Epithelial cell of proximal tubule (primary cell): ENCODE measurements at places on chromosomes 1 and 21.
A peak's percentile ranks its signal among the peaks of the same experiment; 100 is the strongest.

- no peak for DNase-seq
These were observed 97.5 kb upstream of the ARHGEF16 start for GRCh38 chr1:3356827-3357460.

GRCh38 chr1:78664763-78665162, 15.1 kb downstream of the IFI44 start:
- DNase-seq = no peak

GRCh38 chr1:224377676-224378006, 21.0 kb downstream of the CNIH4 start:
- peak; percentile 20 for DNase-seq

DNA sequence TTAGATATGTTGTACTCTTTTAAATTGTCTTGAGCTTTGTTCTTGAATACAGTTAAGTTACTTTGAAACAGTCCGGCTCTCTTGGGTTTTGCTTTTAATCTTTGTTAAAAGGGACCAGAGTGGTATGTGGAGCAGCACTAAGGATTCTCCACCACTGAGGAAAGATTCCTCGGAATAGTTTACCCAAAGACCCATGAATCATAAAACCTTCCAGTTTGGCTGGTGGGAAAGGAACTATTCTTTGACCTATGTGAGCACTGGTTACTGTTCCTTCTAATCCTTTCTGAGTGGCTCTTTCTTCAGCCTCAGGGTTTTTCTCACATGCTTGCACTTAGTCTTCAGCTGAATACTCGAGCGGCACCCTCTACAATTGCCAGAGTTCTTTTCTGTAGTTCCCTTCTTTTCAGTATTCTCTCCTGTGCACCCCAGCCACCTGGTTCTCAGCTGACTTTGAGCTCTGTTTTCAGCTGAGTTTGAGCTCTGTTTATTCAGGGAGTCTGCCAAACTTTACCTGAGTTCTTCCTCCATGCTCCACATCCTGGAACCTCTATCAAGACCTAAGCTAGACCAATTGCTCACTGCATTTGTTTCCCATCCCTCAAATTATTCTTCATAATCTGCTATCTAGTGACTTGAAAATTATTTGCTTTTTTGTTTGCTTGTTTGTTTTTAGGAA, 253.8 kb upstream of the PLXNA2 start:
- no peak for DNase-seq

DNA sequence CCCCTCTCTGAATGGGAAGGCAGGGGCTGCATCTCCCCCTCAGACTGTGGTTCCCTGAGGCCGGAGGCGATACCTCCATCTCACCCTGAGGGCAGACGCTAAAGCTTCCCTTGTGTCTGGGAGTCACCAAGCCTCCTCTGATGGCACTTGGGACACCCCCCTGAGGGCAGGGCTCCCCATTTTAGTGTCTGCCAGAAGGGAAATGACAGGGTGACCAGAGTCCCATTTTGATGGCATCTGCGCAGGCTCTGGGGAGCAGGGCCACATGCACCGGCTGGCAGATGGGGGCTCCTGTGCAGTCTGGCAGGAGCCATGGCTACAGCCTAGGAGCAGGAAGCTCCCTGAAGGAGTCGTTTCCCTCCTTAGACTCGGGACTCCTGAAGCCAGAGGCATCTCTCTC, 1.7 kb downstream of the S100A2 start:
- no peak for DNase-seq

DNA sequence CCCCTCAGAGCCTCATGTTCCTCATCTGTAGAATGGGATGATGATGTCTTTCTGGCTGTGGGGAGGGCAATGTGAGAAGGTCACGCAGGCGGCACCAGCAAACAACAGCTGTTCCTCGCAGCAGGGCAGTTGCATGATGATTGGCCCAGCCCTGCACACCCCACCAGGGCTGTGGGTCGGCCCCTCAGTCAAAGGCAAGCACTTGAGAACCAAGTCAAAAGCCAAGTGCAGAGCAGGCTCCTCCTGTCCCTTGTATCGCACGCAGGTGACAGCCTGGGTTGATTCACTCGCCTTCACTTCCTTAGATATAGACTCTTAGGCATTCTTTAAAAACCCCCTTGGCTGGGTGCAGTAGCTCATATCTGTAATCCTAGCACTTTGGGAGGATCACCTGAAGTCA, 191.9 kb upstream of the C1orf174 start:
- DNase-seq = no peak

DNA sequence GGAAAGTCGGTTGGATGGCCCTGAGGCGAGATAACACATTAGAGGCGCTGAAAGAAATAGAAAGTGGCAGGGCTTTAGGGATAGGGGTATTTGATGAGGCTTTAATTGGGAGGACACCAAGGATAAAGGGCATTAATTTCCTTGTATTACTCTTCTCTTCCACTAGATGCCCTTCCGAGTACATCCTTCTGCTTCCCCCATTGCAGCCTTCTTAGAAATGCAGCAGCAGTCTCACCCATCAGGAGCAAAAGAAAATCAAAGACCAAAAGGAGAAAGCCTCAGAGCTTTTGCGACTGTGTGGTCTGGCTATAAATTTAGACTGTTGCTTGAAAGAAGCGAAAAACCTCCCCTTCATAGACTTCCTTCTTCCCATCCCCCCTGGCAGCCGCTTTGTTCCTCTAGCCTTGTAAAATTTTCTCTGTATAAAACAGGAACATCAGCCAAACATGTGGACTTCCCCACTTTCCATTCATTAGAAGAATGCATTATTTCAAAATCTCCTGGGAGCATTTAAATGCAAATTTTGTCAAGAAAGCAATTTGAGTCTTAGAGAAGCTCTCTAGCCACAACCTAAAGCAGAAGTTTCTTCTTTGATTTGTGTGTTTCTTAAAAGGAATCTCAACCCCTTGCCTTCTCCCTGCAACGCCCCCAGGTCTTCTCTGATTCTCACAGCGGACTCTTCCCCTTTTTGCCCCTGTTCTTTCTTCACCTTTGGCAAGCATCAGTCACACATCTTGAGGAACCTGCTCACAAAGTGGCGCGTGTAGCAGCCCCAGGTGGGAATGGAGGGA, 76.6 kb downstream of the NDUFS5 start:
- DNase-seq = no peak

DNA sequence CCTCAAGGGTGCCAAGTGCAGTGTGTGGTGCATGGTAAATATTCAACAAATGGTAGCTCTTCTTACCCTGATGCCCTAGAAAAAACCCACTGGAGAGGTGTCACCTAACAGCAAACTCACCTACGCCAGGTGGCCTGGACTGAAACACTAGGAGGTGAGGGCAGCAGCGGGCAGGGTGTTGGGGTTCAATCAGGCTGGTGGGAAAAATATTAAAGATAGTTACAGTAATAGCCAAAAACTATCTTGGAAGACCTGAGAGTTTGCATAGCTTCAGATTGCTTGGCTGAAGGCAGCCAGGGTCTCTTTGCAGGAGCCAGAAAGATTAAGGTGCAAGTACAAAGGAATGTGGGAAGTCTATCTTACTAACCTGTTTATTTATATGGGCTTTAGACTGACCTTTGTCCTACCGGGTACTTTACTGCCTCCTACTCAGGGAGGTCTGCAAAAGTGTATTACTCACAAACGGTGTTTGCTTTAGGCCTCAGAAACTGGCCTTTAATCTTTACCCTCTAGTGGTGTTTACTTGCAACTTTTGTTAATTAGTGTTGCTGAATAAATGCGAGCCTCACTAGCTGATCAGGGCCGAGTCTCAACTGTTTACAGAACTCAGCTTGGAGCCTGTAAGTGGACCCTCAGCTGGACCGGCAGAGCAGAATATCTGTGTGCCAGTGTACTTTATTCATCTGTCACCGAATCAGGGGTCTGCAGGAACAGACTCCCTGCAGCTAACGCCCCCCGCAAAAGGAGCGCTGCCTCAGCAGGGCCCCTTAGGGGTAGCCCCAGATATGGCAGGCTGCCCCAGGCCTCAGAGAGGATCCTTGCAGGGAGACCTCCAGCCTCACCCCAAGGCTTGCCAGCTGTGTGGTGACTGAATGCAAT, 63.9 kb downstream of the SYF2 start:
- no peak for DNase-seq

DNA sequence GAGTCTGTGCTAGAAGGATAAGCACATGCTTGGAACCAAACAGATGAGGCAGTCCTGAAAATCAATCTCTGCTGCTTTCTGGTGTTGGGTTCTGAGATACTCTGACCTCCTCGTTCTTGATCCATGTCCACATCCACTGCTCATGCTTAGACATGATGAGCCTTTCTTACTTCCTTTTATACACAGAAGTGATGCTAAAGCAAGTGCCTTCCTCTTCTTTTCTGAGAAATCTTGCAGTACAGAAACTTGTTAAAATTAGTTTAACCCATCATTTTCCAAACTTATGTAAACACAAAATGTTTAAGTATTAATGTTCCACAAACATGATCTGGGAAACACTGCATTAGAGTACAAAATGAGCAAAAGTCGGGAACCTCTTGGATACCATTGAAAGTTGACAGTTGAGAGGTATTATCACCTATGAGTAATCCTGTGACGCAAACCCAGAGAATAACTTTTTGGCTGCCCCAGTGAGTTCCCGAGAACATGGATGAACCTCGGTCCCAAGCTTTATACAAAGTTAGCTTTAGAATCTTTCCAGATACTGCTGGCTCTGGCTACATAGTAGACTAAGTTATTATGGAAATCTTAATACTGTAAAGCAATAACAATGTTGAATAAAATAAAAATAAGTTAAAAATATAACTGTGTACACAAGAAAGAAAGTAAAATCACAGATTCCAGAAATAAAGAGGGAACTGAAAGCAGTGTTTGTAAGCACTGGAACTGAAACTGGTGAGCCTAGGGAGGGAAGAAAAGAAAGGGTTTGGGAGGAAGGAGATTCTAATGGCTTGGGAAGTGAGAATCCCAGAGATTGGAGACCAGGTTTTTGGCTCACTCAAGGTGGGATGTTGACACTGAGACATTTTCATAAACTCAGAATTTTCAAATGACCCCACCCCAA, 429.3 kb upstream of the RUNX1 start:
- DNase-seq = no peak

DNA sequence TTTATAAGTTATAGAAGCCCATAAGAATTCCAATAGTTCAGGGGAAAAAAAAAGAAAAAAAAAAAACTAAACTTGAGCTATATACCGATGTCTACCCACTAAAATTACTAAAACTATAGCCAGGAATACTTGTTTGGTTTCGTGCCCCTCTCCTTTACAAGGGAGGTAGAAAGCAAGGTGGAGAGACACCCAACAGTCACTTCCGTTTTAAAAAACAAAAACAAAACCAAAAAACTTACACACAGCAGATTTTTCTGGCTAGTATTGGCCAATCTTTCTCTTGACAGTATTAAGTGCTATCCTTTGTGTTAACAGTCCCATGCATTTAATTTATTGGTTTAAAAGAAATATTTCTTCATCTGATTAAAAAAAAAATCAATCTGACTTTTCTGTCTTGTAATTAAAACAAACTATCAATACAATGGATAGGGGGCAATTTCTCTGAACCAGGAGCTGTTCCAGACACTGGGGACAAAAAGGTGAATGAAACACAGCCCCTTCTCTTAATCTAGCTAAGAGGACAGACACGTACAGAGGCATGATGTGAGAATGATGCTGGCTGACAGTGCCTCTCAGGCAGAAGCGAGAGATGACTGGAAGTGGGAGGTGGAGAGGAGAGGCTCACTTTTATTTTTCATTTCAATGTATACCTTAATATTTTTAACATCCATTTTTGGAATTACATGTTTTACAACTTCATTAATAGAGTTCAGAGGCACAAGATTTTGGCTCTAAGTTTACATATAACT, 214.8 kb downstream of the RERE start:
- no peak for DNase-seq

DNA sequence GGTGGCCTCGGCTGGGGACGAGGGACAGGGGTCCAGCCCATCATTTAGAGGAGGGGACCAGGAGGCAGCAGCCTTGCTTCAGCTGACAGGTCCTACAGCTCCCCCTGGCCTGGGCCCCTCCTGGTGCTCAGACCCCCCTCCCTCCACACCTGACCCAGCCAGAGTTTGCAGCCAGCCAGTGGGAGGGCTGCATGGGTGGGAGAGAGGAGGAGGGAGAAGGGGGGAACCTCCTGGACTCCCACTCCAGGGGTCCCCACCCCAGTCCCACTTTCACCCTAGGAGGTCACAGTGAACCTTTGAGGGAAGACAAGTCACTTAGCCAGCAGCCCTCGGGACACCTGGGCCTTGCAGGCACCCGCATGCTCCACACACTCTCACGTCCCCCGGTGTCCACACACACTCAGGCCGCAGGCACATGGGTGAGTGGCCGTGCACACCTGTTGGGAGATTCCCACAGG, 108.9 kb upstream of the ZBTB40 start:
- no peak for DNase-seq

DNA sequence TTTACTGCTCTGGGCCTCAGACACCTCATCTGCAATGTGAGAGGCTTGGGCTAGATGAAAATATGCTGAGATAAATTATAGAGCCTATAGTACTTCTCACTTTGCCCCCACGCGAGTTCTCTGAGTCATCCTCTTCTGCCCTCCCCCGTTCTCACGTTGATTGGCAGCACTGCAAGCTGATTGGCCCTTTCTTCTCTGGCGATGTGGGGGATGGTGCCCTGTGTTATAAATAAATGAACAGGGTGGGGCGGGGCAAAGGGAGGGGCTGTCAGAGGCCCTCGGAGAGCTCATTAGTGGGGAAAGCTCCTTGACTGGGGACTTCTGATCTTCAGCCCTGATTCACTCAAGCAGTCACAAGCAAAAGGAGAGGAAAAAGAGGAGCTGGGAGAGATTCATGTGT, 64.3 kb upstream of the ZC3H12A start:
- no peak for DNase-seq

GRCh38 chr1:89966656-89967055, 28.3 kb upstream of the ZNF326 start:
- no peak for DNase-seq

DNA sequence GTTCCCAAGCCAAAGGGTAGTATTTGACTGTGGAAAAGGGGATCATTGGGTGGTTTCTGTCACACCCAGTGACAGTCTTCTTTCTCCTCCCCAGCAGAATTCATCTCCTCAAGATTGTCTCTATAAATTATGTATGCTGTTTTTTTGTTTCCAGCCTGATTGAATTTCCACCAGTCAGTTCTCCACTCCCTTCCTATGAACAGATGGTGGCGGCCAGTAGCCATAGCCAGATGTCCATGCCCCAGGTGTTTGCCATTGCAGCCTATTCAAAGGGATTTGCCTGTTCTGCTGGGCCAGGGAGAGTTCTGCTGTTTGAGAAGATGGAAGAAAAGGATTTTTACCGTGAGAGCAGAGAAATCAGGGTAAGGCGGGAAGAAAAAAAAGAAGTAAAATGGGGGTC, 12.9 kb downstream of the CFAP57 start:
- DNase-seq = no peak

GRCh38 chr1:145936247-145936646, 9.0 kb upstream of the RBM8A start:
- no peak for DNase-seq

- no peak for DNase-seq
These were observed 87.5 kb upstream of the RGS1 start for GRCh38 chr1:192488058-192488457.
